ENCODE measurements at places on chromosomes 3 and 15.

GRCh38 chr15:93360976-93361375, 272.0 kb upstream of the RGMA start:
- DNase-seq = no peak

DNA sequence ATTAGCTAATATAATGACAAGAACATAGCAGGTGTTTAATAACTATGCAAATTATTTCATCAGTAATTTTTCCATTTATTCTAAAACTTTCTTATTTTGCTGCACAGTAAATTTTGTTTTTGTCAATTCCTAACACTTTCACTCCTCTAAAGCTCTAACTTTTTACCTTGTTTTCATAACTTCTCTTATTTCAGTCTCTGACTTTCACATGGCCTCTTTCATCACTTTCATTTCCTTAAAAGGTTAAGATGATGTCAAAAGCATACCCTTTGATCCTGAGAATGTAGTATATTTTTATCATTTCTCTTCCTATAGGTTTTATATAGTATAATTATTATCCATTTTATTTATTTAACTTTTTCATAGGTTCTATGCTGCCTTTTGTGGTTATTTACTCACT, 1325.8 kb upstream of the ALCAM start:
- DNase-seq = no peak

DNA sequence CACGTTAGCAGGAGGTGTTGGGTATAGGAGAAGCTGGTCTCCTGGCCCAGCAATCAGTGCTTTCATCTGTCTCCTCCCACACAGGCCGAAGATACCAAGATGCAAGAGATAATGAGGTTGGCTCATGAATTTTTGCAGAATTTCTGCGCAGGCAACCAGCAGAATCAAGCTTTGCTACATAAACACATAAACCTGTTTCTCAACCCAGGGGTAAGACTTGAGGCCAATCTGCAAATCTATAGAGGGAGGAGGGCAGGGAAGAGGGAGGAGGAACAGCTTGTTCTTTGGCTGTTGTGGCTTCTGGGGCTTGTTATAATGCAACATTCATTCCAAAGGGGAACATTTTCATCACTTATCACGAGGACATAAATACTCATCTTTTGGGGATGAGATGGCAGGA, 195.3 kb downstream of the ITPR1 start:
- DNase-seq = no peak

DNA sequence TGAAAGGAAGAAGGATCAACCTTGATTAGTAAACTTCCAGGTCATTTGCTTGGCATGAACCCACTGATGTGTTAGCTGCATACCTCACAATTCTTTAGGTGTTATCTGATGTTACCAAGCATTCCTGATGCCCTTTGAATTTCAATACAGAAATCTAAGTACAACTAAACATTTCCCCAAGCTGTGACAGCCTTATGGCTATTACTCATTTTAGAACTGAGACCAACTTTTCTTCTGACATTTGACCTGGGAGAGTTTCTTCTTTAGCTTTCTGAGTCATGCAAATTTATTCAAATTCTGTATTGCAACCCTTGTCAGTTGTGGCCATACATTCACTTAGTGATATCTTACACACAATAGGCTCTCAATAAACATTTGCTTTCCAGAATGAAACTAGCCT, 124.3 kb downstream of the TIGIT start:
- DNase-seq = no peak

- DNase-seq = no peak
Observed at GRCh38 chr15:63441266-63441665, 59.6 kb upstream of the CA12 start.

GRCh38 chr3:120855665-120856437, 52.2 kb upstream of the STXBP5L start:
- DNase-seq = no peak

DNA sequence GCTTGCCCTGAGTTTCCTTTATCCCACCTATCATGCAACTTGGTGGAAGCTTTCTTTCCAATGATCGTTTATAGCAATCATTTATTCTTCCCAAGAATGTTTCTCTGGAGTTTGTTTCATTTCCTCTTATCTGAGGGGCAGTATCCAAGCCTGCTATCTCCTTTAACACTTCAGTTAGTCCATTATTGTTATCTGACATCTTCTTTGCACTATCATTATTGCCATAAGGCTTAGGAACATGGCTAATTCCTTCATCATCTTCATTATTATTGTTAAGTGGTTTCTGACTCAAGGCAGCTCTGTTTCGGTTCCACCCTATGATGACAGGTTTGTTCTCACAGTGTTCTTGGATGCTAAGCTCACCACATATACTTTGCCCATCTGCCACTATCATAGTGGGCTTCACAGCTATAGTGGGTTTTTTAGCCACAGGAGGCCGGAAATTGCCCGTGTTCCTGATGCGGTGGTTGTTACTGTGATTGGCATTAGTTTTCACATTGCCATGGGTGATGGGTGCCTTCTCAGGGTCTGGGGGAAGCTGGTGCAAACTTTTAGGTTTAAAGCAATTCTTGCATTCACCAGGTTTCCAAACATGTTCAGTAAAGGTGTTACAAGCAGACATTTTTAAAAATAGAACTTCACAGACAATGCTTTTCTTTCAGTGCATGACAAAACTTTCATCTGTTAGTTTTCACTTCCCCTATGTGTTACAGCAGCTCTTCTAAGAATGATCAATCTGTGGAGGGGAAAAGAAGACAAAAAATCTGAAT, 110.6 kb upstream of the TSPAN3 start:
- DNase-seq = no peak

GRCh38 chr15:45254405-45254804, 2.4 kb downstream of the SLC28A2 start:
- DNase-seq = no peak

GRCh38 chr15:94027581-94027980, 203.8 kb upstream of the MCTP2 start:
- DNase-seq = no peak

DNA sequence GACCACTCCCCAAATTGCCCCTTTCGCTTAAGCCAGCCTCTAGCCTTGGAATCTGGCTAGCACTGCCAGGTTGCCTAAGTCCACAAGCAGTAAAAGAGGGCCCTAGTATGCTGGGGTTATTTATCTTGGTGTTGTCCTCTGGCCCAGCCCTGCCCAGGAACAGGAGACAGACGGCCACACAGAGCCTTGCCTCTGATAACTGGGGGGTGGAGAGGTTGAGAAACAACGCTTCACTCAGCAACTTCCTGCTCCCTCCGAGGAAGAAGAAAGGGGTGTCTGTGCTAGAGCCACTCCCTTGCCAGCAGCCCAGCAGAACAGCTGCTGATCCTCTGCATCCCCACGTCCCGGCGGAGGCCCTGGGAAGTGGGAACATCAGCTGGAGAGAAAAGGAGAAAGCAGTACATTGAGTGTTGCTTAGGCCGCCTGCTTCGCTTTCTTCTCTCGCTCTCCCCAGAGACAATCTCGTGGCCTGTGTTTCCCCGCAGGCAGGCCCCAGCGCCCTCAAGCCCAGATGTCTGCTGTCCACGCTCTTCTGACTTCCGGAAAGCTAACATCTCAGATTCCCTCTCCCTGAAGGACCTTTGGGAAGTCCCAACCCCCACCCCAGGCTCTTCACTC, 22.6 kb upstream of the C3orf70 start:
- DNase-seq = no peak

GRCh38 chr3:162702768-162703385, 1206.3 kb downstream of the OTOL1 start:
- no peak for DNase-seq

DNA sequence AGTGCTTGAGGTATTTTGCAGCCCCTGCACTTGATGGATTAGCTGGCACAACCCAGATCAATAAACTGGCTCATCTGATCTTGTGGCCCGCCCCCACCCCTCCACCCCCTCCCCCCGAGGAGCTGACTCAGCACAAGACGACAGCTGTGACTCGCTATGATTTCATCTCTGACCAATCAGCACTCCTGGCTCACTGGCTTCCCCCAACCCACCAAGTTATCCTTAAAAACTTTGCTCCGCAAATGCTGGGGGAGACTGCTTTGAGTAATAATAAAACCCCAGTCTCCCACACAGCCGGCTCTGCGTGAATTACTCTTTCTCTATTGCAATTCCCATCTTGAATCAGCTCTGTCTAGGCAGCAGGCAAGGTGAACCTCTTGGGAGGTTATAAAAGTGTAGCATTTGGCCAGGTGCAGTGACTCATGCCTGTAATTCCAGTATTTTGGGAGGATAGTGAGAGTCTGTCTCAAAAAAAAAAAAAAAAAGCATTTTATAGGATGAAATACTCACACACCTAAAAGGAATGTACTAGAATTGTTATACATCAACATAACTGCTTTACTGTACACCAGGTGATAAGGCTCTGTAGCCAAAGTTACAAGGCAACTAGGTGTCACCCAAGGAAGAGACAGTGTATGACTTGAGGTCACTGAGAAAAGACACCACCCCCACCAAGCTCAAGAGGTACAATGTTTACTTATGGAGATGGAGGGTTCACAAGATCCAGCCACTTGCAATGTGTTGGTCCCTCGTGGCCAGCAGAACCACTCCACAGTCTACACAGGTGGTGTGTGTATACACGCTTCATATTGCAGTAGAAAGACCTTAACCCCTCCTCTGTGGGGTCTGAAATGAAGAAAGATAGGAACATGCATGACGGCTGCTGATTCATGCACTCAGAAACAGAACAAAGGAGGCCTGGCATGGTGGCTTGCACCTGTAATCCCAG, 8.6 kb downstream of the ZNF445 start:
- DNase-seq = peak; percentile 29

Measured in activated T-cell treated with anti-CD3 and anti-CD28 coated beads for 48 hours (primary cell).